Hypothalamus (tissue), 51 donors: ENCODE measurements at places on chromosomes 4 and X.
A peak's percentile ranks its signal among the peaks of the same experiment; 100 is the strongest.

- DNase-seq, result no peak
These were observed 442.7 kb downstream of the RPA4 start for GRCh38 chrX:97326456-97326855.

GRCh38 chrX:107561468-107562215 lies 66.7 kb upstream of the PRPS1 start:
- DNase-seq, result no peak

GRCh38 chr4:117357437-117357836 lies 272.1 kb upstream of the TRAM1L1 start:
- DNase-seq, result no peak

- no peak for DNase-seq
These were observed 111.6 kb upstream of the CXCL13 start for GRCh38 chr4:77493829-77494551.

DNA sequence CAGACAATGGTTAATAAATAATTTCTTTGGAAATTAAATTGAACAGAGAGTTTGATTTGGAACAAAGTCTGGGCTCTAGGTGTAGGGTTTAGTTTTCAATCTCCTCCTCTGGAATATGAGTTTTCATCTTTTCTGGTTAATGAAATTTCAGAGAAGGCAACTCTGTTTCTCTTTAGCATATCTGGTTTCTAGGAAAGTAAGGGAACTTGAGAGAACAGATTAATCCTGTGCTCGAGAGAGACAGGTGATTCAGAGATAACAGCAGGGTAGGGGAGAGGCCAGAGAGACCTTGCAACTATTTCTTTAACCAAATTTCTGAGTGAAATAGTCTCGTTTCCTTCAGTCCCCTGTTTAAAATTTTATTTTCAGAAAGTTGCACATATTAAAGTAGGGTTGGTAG lies 275.4 kb downstream of the GALNTL6 start:
- DNase-seq, result no peak

DNA sequence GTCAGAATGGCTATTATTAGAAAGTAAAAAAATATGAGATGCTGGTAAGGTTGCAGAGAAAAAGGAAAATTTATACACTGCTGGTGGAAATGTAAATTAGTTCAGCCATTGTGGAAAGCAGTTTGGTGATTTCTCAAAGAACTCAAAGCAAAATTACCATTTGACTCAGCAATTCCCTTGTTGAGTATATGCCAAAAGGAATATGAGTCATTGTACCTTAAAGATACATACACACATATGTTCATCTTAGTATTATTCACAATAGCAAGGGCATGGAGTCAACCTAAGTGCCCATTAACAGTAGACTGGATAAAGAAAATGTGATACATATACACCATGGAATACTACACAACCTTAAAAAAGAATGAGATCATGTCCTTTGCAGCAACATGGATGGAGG lies 148.2 kb downstream of the COMMD8 start:
- DNase-seq, result no peak

GRCh38 chr4:3520276-3520675 lies 11.9 kb downstream of the LRPAP1 start:
- DNase-seq, result no peak

DNA sequence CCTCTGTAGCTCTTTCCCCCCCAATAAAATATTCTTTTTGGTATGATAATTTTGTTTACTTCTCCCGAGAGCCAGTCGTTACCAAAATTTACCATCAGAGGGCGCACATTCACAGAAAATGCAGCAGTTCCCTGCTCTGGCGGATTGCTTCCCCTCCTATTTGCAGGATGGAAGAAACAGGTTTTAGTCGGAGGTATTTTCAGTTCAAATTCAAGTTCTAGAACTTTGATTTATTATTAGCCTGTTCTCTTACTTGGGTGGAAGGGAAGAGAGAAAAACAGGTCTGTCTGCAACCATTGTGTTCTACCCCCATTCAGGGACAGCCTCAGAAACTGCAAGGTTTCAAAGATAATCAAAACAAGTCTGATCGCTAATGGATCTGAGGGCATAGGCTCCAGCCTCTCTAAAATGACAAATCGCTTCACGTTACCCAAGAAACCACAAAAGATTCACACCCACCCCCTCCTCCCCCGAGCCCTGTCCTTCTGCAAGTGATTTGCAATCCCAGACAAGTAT lies 263.8 kb upstream of the RPS6KA3 start:
- peak; percentile 18 for DNase-seq
